ENCODE measurements at places on chromosomes 6 and 20. TPM values are rescaled to one million over a fixed set of nuclear protein-coding genes. Genes with fewer than 3 reads are reported as not detected.

- DNase-seq = no peak
These were observed 390.9 kb upstream of the NRSN1 start for GRCh38 chr6:23735151-23735550.

The LAMP5 gene
- not detected for total RNA-seq

The SEMG1 gene
- not detected for total RNA-seq

The WFDC12 gene
- total RNA-seq = not detected

The APCDD1L gene
- 0.25 TPM for total RNA-seq

- DNase-seq = no peak
These were observed 395.4 kb upstream of the RGS17 start for GRCh38 chr6:153526479-153526878.

The SKIC2 gene
- 31.5 TPM for total RNA-seq

The CALHM4 gene
- 0.32 TPM for total RNA-seq

All from left ventricle myocardium superior (tissue), 1 donor.